ENCODE measurements at places on chromosomes 7 and 10. TPM values are rescaled to one million over a fixed set of nuclear protein-coding genes. Genes with fewer than 3 reads are reported as not detected.

SEMA3C gene
- total RNA-seq: not detected

DNA sequence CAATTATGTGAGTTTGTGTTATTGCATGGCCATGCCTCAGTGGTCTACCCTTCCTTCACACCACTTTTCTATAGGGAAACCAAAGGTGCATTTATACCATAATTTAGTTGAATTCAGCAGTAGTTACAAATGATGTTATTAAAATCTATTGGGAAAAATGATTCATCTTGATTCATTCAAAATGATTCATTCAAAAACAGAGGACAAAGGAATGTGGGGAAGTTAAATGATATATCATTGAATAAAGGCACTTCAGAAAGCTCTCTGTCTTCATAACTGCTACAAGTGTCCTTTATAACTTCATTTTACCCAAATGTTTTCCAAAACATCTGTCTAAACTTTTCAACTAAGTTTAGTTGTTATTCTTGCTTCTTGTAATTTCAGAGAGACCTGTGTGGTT is 722.9 kb downstream of the GRM8 start:
- DNase-seq: no peak
- H3K27ac ChIP-seq: no peak overlapping the region
- no peak overlapping the region for H3K4me3 ChIP-seq

DNA sequence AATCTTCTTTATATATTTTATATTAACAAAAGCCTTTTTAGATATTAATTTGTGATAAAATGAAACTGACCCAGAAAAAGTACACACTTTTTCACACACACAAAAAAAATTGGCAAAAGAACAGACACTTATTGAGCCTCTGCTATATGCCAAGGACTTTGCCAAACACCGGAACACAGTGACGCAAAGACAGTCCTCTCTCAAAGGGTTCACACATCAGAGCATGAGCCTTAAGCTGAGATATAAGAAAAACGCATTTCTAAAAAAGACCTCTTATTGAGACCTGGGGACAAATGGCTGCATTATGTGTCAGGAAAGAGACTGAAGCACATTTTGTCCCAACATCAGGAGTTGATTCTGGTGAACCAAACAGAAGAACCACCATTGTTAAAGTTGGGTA is 24.0 kb upstream of the ABCB4 start:
- no peak overlapping the region for H3K27ac ChIP-seq
- H3K36me3 ChIP-seq: no peaks in the 10 kb centered on the region
- peaks cover 4% of the 10 kb centered on the region for H3K27me3 ChIP-seq
- no peaks in the 10 kb centered on the region for H3K4me1 ChIP-seq

DNA sequence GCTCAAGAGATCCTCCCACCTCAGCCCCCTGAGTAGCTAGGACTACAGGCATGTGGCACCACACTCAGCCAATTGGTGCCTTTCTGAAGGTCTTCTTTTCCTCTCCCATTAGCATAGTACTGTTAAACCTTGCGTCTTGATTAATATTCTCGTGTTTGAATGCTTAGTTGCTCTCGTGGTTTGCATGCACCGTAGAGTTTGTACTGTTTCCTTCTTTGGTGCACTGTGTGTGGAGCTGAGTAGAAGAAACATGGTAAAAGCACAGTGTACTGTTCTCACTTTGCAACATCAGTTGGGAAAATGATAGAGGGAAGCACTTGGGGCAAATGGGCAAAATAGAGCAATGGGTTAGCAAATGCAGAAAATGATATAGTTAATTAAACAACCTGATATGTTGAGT is 27.6 kb upstream of the RPA3 start:
- H3K4me1 ChIP-seq: peaks cover 4% of the 10 kb centered on the region
- no peak overlapping the region for H3K27ac ChIP-seq
- H3K36me3 ChIP-seq: no peaks in the 10 kb centered on the region
- no peak overlapping the region for H3K4me3 ChIP-seq

RHOBTB1 gene
- total RNA-seq: 0.09 TPM

GRCh38 chr7:17062151-17063044 is 180.6 kb upstream of the AGR3 start:
- peaks cover 20% of the 10 kb centered on the region for H3K4me1 ChIP-seq
- H3K27ac ChIP-seq: no peak overlapping the region
- no peaks in the 10 kb centered on the region for H3K27me3 ChIP-seq
- DNase-seq: no peak

- H3K27ac ChIP-seq: no peak overlapping the region
- no peak for DNase-seq
- H3K4me3 ChIP-seq: no peak overlapping the region
- H3K36me3 ChIP-seq: no peaks in the 10 kb centered on the region
Measured at GRCh38 chr7:132520591-132521280, 55.5 kb downstream of the PLXNA4 start.

DNA sequence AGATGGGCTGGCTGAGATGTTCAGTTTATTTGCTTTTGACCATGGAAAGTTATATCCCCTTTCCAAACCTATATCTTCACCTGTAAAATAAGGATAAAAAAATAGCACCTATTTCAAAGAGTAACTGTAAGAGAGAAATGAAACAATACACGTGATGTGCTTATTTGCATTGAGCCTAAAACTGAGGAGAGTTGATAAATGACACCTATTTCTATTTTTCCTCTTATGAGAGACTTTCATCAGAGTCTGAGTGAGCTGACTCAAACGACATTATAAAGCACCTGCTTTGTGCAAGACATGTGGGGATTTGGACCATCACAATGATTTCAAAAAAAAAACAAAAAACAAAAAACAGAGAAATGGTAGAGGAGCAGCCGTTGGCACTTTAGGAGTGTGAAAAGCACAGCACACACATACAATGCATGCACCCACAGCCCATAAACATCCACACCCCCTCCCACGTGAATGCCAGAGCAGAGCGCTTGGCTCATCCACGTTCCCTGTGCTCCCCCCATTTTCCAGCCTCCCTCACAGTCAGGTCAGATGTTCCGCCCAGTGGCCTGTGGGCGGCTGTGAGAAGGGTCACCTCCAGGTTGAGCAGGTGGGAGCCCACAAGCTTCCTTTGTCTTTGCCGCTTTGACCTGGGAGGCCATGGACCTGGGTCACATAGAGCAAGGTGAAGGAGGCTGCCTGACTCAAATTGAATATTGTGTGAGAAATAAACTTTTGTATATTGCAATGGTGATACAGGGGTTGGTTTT is 253.2 kb upstream of the ZNF32 start:
- no peak overlapping the region for H3K27ac ChIP-seq
- H3K4me3 ChIP-seq: no peak overlapping the region
- no peaks in the 10 kb centered on the region for H3K36me3 ChIP-seq
- DNase-seq: no peak
- H3K27me3 ChIP-seq: no peaks in the 10 kb centered on the region

DNA sequence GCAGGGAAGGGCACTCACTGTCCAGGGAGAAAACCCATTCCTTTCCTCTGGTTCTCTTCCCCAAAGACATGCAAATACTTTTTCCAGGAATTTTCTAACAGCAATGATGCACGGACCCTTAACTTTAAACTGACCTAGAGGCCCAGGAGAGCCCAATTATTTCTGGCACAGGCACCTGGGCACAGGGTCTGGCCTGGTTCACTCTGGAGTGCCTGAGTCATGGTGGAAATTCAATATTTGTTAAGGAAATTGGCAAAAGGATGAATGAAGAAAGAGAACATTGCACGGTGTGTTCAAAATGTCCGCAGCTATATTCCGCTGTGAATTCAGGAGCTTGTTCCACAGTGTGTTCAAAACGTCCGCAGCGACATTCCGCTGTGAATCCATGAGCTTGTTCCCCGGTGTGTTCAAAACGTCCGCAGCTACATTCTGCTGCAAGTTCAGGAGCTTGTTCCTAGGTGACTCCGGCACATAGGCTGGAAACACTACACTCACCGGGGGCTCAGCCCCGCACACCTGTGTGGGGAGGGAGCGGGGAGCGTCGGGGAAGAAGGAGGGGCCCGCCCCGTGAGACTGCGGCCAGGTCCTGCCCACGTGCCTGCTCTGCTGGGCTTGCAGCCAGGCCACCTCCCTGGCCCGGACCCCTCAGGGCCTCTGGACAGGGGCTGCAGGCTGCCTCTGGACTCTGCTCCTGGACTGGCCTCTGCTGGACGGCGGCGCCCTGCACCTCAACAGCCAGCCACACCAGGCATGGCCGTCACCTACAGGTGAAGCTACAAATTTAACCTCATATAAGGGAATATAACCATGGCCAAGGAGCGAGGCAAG is 72.0 kb upstream of the FAM20C start:
- H3K27me3 ChIP-seq: peaks cover 21% of the 10 kb centered on the region
- no peak overlapping the region for H3K27ac ChIP-seq
- DNase-seq: no peak
- H3K36me3 ChIP-seq: no peaks in the 10 kb centered on the region
- no peaks in the 10 kb centered on the region for H3K4me1 ChIP-seq

DNA sequence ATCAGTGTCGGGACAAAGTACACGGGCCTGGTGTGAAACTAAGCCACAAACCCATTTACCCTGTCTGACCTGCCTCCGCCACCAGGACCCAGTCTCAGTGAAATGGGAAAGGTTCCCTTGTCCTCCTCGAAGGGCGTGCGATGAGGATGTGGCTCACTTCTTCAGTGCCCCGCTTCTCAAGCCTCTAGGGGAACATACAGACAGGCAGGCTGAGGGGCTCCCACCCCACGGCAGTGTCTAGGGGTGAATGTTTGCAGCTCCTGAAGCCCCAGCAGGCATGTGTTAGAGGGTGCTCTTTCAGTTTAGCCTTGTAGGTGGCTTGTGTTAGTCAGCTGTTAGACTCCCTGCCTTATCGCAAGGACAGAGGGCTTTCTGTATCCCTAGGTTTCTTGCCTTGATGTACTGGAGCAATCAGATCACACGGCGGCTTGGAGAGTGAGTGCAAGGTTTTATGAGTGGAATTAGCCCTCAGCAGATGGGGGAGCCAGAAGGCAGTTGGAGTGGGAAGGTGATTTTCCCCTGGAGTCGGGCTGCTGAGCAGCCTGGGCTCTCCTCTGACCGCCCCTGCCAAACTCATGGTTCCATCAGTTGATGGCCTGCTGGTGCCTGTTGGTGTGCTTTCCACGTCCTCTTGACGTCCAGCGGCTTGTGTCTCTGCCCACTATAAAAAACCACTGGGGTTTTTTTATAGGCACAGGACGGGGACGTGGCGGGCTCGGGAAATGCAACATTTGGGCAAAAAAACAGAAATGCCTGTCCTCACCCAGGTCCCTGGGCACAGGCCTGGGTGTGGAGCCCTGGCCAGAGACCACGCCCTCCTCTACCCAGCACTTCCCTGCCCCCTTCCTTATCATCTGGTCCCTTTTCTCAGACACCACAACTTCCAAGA is 759 bp downstream of the NUDT1 start:
- DNase-seq: peak; percentile 50
- H3K27me3 ChIP-seq: no peaks in the 10 kb centered on the region
- H3K27ac ChIP-seq: peak overlapping the region; percentile 93
- H3K36me3 ChIP-seq: peaks cover 24% of the 10 kb centered on the region
- peaks cover 21% of the 10 kb centered on the region for H3K4me1 ChIP-seq
